Left ventricle myocardium inferior (tissue), 1 donor: ENCODE measurements at places on chromosomes 1 and 21. TPM values are rescaled to one million over a fixed set of nuclear protein-coding genes. Genes with fewer than 3 reads are reported as not detected.

GSTM2 gene
- total RNA-seq = 67.3 TPM

GRCh38 chr21:37631319-37632117 lies 264.9 kb downstream of the DYRK1A start:
- no peak overlapping the region for H3K4me3 ChIP-seq
- peaks cover 8% of the 10 kb centered on the region for H3K4me1 ChIP-seq
- no peaks in the 10 kb centered on the region for H3K36me3 ChIP-seq

- H3K27me3 ChIP-seq = no peaks in the 10 kb centered on the region
- no peak for DNase-seq
- H3K4me3 ChIP-seq = peak overlapping the region; percentile 53
- peak overlapping the region; percentile 36 for H3K27ac ChIP-seq
Observed at GRCh38 chr1:214224611-214225354, 56.2 kb upstream of the SMYD2 start.

FAM72A gene
- total RNA-seq = not detected

SOD1 gene
- total RNA-seq = 421 TPM

DNA sequence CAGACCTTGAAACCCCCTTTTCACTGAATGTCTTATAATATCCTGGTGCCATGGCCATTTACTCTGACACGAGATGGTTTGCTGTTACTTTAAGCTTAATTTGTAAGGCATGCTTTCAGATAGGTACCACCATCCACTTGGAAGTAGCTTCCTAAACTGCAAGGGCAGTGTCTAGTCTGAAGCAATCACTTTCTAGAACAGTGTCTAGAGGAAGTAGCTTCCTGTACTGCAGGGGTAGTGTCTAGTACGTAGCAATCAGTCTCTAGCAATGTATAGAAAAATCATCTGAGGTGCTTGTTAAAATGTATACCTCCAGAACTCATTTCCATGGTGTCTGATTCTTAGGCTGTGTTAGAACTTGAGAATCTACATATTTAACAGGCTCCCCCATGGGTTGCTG lies 42.5 kb downstream of the ZBTB40 start:
- no peak for DNase-seq
- peaks cover 49% of the 10 kb centered on the region for H3K4me1 ChIP-seq
- H3K27ac ChIP-seq = no peak overlapping the region
- H3K36me3 ChIP-seq = peaks cover 19% of the 10 kb centered on the region
- no peaks in the 10 kb centered on the region for H3K27me3 ChIP-seq

- peak overlapping the region; percentile 83 for H3K4me3 ChIP-seq
- H3K4me1 ChIP-seq = peaks cover 46% of the 10 kb centered on the region
- no peaks in the 10 kb centered on the region for H3K36me3 ChIP-seq
- DNase-seq = peak; percentile 86
- H3K27ac ChIP-seq = peak overlapping the region; percentile 95
- H3K27me3 ChIP-seq = no peaks in the 10 kb centered on the region
Observed at GRCh38 chr1:36321119-36321951, 2.1 kb downstream of the EVA1B start.

- H3K4me3 ChIP-seq = no peak overlapping the region
- no peak for DNase-seq
- no peak overlapping the region for H3K27ac ChIP-seq
- H3K36me3 ChIP-seq = peaks cover 41% of the 10 kb centered on the region
- H3K27me3 ChIP-seq = no peaks in the 10 kb centered on the region
Observed at GRCh38 chr1:19771350-19771749, 28.4 kb downstream of the TMCO4 start.

- no peaks in the 10 kb centered on the region for H3K4me1 ChIP-seq
- H3K27me3 ChIP-seq = peaks cover 73% of the 10 kb centered on the region
- DNase-seq = no peak
- H3K27ac ChIP-seq = no peak overlapping the region
- H3K36me3 ChIP-seq = no peaks in the 10 kb centered on the region
Observed at GRCh38 chr1:34330061-34330460, 153.4 kb downstream of the C1orf94 start.

S100A1 gene
- total RNA-seq = 2,012 TPM

DNA sequence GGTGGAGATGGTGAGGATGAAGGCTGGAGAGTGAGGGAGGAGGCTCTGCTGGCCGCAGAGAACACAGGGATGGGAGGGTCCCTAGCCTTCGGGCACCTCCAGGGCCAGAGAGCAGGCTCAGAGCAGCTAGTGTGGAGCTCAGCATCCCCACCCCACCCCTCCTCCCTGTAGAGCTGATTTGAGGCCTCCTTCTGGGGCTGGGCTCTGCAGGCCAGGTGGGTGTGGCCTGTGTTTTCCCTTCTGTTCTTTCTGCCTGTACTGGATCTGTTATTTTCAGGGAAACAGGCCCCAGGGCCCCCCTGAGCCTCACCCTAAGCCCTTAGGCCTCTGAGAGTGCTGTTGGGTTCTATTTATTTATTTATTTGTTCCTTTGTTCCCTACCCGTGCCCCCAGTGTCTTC lies 44.8 kb downstream of the TMCC2 start:
- H3K4me1 ChIP-seq = peaks cover 39% of the 10 kb centered on the region
- no peak overlapping the region for H3K27ac ChIP-seq
- peaks cover 5% of the 10 kb centered on the region for H3K36me3 ChIP-seq
- H3K27me3 ChIP-seq = no peaks in the 10 kb centered on the region
- H3K4me3 ChIP-seq = no peak overlapping the region
- no peak for DNase-seq

GRCh38 chr1:221381910-221382623 lies 359.8 kb downstream of the DUSP10 start:
- H3K4me3 ChIP-seq = no peak overlapping the region
- no peaks in the 10 kb centered on the region for H3K36me3 ChIP-seq
- H3K27ac ChIP-seq = no peak overlapping the region
- no peaks in the 10 kb centered on the region for H3K4me1 ChIP-seq

- DNase-seq = no peak
- peaks cover 31% of the 10 kb centered on the region for H3K4me1 ChIP-seq
- peaks cover 3% of the 10 kb centered on the region for H3K36me3 ChIP-seq
- H3K4me3 ChIP-seq = no peak overlapping the region
- no peak overlapping the region for H3K27ac ChIP-seq
Observed at GRCh38 chr1:67780637-67781036, 52.6 kb downstream of the GNG12 start.

HMCN1 gene
- 8.9 TPM for total RNA-seq

DISP1 gene
- total RNA-seq = 3.4 TPM

- H3K4me3 ChIP-seq = no peak overlapping the region
- H3K27ac ChIP-seq = peak overlapping the region; percentile 8
- DNase-seq = peak; percentile 24
- peaks cover 21% of the 10 kb centered on the region for H3K4me1 ChIP-seq
- H3K36me3 ChIP-seq = no peaks in the 10 kb centered on the region
Observed at GRCh38 chr1:155645648-155646047, 35.6 kb downstream of the MSTO1 start.

DNA sequence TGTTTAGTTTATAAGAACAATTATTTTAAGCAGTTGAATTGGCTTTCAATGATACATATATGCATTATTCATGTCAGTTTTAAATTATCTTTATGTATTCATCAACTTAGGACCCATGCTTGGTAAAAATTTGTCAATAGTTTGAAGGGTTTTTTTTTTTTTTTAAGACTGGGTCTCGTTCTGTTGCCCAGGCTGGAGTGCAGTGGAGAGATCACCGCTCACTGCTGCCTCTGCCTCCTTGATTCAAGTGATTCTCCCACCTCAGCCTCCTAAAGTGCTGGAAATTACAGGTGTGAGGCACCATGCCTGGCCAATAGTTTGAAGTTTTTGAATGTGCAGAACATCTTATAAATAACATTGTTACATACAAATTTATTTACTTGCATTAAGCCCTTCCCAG lies 1671.0 kb upstream of the B3GALT2 start:
- H3K36me3 ChIP-seq = no peaks in the 10 kb centered on the region
- DNase-seq = no peak
- no peaks in the 10 kb centered on the region for H3K27me3 ChIP-seq
- H3K4me3 ChIP-seq = no peak overlapping the region

GRCh38 chr21:33418691-33419090 lies 15.5 kb downstream of the IFNGR2 start:
- peak overlapping the region; percentile 68 for H3K27ac ChIP-seq
- H3K4me1 ChIP-seq = peaks cover 26% of the 10 kb centered on the region
- H3K36me3 ChIP-seq = peaks cover 65% of the 10 kb centered on the region
- no peaks in the 10 kb centered on the region for H3K27me3 ChIP-seq
- peak; percentile 73 for DNase-seq
- no peak overlapping the region for H3K4me3 ChIP-seq
